ENCODE measurements at places on chromosomes 7 and 10. TPM values are rescaled to one million over a fixed set of nuclear protein-coding genes. Genes with fewer than 3 reads are reported as not detected.

The PDCD11 gene
- 17.3 TPM for total RNA-seq

The CDK1 gene
- total RNA-seq = 148 TPM

The MYO1G gene
- total RNA-seq = not detected

The SMO gene
- 62.3 TPM for total RNA-seq

The CYP26A1 gene
- not detected for total RNA-seq

Data from Caki2 (cell line).